ENCODE measurements at places on chromosomes 6 and 20. TPM values are rescaled to one million over a fixed set of nuclear protein-coding genes. Genes with fewer than 3 reads are reported as not detected.

TSPO2 gene
- total RNA-seq, result not detected

RBPJL gene
- not detected for total RNA-seq

- H3K4me3 ChIP-seq, result peak overlapping the region; percentile 99
- no peak for DNase-seq
- H3K36me3 ChIP-seq, result peaks cover 95% of the 10 kb centered on the region
These were observed 7.0 kb upstream of the ZNFX1 start for GRCh38 chr20:49284818-49285217.

HMGCLL1 gene
- total RNA-seq, result not detected

BPIFA1 gene
- not detected for total RNA-seq

SLC17A4 gene
- total RNA-seq, result not detected

PLCB1 gene
- total RNA-seq, result 5.3 TPM

- H3K4me3 ChIP-seq, result no peak overlapping the region
- H3K27me3 ChIP-seq, result peaks cover 3% of the 10 kb centered on the region
- H3K27ac ChIP-seq, result no peak overlapping the region
- DNase-seq, result no peak
These were observed 966.3 kb upstream of the CITED2 start for GRCh38 chr6:140340795-140341194.

DNA sequence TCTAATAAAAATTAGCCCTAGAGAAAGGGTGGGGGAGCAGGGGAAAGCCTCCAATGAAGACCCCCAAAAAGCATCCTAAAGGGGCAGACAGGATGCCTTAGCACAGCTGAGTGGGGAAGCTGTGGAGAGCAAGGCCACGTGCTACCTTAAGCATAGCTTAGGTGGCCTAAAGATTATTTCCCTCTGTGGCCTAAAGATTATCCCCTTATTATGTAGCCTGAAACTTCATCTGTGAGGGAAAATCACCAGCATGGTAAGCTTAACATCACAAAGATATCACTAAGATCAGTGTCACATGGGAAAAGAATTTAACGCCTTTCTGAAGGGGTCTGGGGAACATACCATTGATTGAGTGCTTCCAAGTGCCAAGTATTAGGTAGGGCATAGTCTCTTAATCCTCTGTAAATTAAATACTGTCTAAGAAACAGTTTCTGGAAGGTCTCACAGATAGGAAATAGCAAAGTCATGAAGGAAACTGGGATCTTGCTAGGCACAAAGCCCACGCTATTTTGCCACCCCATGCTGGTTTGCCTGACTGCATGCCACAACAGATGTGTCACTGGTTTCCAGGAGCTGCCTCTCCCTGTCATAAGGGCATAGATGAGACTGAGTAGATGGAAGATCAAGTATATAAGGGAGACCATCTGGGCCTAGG is 170.0 kb downstream of the HACE1 start:
- no peak overlapping the region for H3K27ac ChIP-seq
- no peak overlapping the region for H3K4me3 ChIP-seq

GRCh38 chr6:112288475-112288874 is 34.1 kb upstream of the LAMA4 start:
- peaks cover 34% of the 10 kb centered on the region for H3K27me3 ChIP-seq
- H3K36me3 ChIP-seq, result no peaks in the 10 kb centered on the region
- no peak overlapping the region for H3K27ac ChIP-seq
- H3K4me1 ChIP-seq, result peaks cover 31% of the 10 kb centered on the region
- no peak overlapping the region for H3K4me3 ChIP-seq

DNA sequence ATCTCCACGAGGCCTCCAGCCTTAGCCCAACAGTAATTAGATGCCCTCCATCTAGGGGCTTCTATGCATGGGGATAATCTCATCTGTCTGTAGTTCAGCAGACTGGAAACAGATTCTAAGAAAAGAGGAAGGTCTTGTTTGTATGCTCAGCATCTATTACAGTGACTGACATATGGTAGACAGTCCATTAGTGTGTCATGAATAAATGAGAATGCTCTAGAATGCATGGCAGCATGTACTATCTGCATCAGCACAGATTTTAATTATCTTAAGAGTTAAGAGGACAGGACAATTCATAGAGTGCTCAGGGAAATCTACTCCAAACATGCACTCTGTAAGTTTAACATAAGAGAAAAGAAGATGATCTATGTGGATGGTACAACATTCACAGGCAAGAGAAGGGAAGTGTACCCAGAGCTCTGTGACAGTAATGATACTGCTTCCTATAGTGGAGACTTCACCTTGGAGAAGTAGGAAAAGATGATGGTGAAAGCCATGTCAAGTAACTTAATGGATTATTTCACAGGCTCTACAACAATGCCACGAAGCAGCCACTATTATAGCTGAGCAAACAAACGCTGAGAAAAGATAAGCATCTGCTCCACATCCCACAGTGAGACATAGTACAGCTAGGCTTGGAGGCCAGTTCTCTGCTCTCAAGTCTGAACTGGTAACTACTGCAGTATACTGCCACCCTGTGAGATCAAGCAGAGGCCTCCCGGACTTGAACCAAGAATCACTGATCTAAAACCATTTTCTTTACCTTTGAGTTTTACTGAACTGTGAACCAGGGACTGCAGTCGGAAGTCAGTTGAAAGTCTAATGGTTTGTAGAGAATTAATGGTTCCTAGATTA is 309.2 kb upstream of the SPTLC3 start:
- no peaks in the 10 kb centered on the region for H3K36me3 ChIP-seq
- no peak overlapping the region for H3K27ac ChIP-seq
- H3K4me3 ChIP-seq, result no peak overlapping the region
- DNase-seq, result no peak

FKBP1C gene
- total RNA-seq, result 2.7 TPM

AVP gene
- total RNA-seq, result not detected

DNA sequence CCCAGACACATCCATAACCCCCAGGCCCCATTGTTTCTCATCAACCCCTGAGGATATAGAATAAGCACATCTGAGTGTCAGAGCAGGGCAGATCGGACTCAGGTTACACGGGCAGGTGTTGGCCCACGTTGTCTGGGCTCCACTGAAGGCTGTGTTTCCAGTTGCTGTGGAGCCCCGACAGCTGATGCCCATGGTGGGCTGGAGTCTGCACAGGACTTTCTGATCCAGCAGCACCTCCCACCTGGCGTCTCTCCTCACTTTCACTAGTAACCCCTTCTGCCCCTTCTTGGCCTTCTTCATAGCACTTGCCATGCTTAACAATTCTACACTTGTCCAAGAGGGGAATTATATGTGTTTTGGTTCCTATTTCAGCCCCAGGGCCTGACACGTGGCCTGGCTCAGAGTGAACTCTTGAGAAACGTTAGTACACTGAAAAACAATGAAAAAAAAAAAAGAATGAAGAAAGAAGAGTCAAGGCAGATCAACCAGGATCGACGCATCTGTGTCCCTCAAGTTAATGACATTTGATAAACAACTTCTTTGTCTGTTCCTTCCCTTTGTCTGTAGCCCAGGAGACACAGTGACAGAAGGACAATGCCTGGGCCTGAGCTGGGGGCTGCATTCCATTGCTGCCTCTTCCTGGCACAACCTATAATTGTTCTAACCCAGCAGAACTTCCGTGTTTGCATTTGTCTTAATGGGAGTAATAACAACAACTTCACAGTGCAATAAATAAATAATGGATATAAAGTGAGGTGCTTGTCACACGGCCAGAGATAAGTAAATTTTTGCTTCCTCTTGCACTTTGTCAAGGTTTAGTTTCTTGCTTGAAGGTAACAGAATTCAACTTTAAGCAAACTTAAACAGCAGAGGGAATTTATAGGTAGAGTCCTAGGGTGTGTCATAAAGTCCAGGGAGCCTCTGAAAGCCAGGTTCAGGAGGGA is 224.2 kb upstream of the SSTR4 start:
- H3K4me1 ChIP-seq, result no peaks in the 10 kb centered on the region
- no peaks in the 10 kb centered on the region for H3K36me3 ChIP-seq
- H3K27me3 ChIP-seq, result peaks cover 4% of the 10 kb centered on the region
- no peak overlapping the region for H3K4me3 ChIP-seq
- DNase-seq, result no peak

GRCh38 chr20:12113075-12113467 is 195.4 kb downstream of the BTBD3 start:
- H3K36me3 ChIP-seq, result no peaks in the 10 kb centered on the region
- no peak for DNase-seq
- no peaks in the 10 kb centered on the region for H3K4me1 ChIP-seq
- H3K4me3 ChIP-seq, result no peak overlapping the region

GRCh38 chr6:14865531-14866100 is 380.3 kb upstream of the JARID2 start:
- H3K27me3 ChIP-seq, result peaks cover 3% of the 10 kb centered on the region
- peaks cover 28% of the 10 kb centered on the region for H3K4me1 ChIP-seq
- peaks cover 7% of the 10 kb centered on the region for H3K36me3 ChIP-seq
- H3K4me3 ChIP-seq, result no peak overlapping the region

TAGAP gene
- 245 TPM for total RNA-seq

DNA sequence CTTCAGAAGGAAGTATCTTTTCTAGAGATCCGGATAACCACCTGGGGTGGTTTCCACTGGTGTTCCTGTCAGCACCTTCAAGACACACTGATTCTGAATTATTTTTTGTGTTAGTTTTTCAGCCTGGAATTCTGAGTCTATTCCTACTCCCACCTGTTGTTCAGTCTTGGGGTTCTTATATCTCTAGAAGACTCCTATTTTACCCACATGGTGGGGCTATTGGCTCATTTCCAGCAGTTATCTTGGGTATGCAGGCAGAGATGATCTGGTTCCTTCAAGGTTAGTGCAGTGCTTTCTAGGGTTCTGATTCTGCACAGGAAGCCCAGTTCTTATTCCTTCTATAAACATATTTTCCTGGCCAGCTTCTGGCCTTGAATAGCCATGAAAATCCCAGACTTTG is 175.6 kb upstream of the PDE7B start:
- peak; percentile 12 for DNase-seq
- no peak overlapping the region for H3K4me3 ChIP-seq
- H3K27ac ChIP-seq, result peak overlapping the region; percentile 62
- H3K4me1 ChIP-seq, result peaks cover 49% of the 10 kb centered on the region
- no peaks in the 10 kb centered on the region for H3K27me3 ChIP-seq

MRAP2 gene
- not detected for total RNA-seq

GRCh38 chr20:25224941-25225340 is 22.9 kb upstream of the PYGB start:
- H3K36me3 ChIP-seq, result no peaks in the 10 kb centered on the region
- H3K27me3 ChIP-seq, result no peaks in the 10 kb centered on the region
- H3K4me1 ChIP-seq, result peaks cover 6% of the 10 kb centered on the region
- no peak for DNase-seq
- H3K27ac ChIP-seq, result no peak overlapping the region
- no peak overlapping the region for H3K4me3 ChIP-seq

CRIP3 gene
- not detected for total RNA-seq

DNA sequence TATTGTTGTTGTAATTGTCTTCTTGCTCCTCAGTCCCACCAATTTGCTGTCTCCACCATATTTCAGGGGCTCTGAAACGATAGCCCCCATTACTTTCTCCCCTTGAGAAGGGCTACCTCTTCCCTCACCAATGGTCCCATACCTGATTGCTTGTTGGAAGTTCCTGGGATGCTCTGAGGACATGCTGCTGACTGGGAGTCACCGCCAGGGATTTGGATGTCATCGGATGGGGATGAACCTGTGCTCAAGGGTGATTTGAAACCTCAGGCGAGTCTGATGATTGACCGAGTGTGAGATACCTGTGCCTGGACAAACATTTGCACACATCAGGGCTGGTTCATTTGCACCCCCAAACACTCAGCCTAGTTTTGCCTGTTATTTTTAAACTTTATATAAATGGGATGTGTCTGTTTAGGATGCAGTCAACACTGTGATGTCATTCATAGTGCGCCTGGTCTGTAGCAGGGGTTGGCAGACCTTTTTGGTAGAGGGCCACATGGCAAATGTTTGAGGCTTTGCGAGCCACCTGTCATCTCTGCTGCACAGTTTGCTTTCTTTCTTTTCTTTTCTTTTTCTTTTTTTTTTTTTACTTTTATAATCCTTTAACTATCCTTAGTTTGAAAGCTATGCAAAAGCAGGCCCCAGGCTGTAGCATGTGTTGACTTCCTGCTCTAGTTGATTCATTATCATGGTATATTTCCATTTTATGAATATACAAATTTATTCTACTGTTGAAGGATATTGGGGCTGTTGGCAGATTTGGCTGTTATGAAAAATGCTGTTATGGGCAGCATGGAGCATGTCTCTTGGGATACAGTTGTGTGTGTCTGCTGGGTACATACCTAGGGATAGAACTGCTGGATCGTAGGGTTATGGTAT is 118.5 kb upstream of the PHACTR3 start:
- H3K4me3 ChIP-seq, result no peak overlapping the region
- DNase-seq, result no peak
- no peaks in the 10 kb centered on the region for H3K36me3 ChIP-seq
- H3K4me1 ChIP-seq, result no peaks in the 10 kb centered on the region
- peaks cover 2% of the 10 kb centered on the region for H3K27me3 ChIP-seq

DNA sequence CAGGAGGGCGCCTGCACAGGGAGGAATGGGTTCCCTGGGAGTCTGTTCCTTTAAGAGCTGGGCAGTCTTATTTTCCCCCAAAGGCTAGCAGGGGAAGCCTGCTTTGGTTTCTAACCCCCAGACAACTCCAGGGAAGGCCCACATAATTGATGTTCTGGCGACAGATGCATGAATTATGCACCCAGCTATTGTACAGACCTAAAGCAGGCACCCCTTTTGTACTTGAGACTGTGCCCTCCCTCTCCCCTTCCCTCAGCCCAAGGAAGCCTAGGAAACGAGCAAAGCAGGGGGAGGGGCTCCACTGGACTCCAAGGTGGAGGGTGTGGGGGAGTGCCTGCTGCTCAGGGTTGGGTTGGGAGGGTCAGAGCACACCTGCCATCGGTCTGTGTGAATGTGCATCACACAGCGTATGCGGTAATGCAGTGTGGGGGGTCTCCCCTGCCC is 102.1 kb downstream of the KCNB1 start:
- H3K4me1 ChIP-seq, result no peaks in the 10 kb centered on the region
- no peak overlapping the region for H3K27ac ChIP-seq
- no peak overlapping the region for H3K4me3 ChIP-seq
- no peak for DNase-seq
- H3K36me3 ChIP-seq, result no peaks in the 10 kb centered on the region

- no peak for DNase-seq
- no peak overlapping the region for H3K4me3 ChIP-seq
- H3K27me3 ChIP-seq, result peaks cover 2% of the 10 kb centered on the region
- H3K4me1 ChIP-seq, result no peaks in the 10 kb centered on the region
These were observed 3.2 kb upstream of the RFPL4B start for GRCh38 chr6:112343977-112344376.

DNA sequence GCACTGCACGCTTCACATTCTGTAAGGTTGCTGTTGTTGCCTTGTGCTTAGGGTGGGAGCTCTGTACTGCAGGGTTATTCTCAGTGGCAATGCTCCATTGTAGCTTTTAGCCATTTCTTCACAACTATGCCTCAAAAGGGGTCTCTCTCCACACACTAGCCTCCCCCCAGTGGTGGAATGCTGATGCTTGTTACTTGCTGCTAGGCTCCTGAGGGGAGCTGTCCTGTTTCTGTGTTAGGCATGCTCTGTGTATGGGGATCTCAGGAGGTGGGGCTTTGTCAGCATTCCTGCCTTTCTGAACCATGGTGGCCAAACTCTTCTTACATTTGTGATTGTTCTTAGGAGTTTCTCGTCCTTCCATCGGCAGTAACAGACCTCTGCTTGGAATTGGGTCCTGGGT is 18.8 kb downstream of the TMEM170B start:
- H3K27me3 ChIP-seq, result peaks cover 3% of the 10 kb centered on the region
- H3K27ac ChIP-seq, result no peak overlapping the region
- H3K36me3 ChIP-seq, result no peaks in the 10 kb centered on the region
- no peak overlapping the region for H3K4me3 ChIP-seq
- H3K4me1 ChIP-seq, result no peaks in the 10 kb centered on the region
- DNase-seq, result no peak

- H3K4me1 ChIP-seq, result no peaks in the 10 kb centered on the region
- no peaks in the 10 kb centered on the region for H3K36me3 ChIP-seq
- no peak for DNase-seq
- no peak overlapping the region for H3K27ac ChIP-seq
These were observed 14.0 kb upstream of the MOCS1 start for GRCh38 chr6:39948199-39948791.

NRSN1 gene
- not detected for total RNA-seq
